ENCODE measurements at places on chromosomes 7 and 10.

GRCh38 chr7:76300166-76300731, 2.2 kb upstream of the HSPB1 start:
- peak; percentile 65 for DNase-seq

DNA sequence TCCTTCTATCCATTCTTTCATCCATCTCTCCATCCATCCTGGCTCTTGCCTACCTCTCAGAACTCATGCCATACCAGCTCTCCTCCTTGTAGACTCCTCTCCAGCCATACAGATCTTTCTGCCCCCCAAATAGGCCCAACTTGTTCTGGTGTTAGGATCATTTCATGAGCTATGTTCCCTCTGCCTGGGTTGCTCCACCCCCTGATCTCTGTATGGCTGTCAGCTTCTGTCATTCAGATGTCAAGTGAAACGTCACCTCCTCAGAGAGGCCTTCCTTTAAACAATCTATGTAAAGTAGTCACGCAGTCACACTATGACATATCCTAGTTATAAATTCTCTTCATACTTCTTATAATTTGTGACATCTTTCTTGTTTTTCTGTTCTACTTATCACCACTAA, 42.3 kb upstream of the PNLIPRP3 start:
- no peak for DNase-seq

GRCh38 chr7:44377681-44378421, 52.5 kb upstream of the CAMK2B start:
- no peak for DNase-seq

- DNase-seq, result no peak
Observed at GRCh38 chr10:65017523-65017922, 1496.3 kb downstream of the REEP3 start.

DNA sequence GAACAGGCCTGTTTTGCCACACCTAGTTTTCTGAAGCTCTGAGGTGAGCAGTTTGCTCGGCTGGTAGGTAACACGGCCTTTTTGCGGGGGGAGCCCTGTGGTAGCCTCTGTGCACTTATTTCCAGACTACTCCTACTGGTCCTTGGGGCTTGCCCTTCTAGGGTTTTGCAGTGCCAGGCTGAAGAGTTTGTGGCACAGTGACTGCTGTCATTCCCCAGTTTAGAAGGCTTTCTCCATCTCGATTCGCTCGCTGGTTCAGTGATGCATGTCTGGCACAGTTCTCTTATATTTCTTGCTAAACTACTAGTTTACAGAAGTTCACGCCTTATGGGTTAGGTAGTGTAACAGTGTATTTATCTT, 711 bp downstream of the KIF20B start:
- no peak for DNase-seq

GRCh38 chr7:76352193-76352592, 6.6 kb downstream of the YWHAG start:
- no peak for DNase-seq

DNA sequence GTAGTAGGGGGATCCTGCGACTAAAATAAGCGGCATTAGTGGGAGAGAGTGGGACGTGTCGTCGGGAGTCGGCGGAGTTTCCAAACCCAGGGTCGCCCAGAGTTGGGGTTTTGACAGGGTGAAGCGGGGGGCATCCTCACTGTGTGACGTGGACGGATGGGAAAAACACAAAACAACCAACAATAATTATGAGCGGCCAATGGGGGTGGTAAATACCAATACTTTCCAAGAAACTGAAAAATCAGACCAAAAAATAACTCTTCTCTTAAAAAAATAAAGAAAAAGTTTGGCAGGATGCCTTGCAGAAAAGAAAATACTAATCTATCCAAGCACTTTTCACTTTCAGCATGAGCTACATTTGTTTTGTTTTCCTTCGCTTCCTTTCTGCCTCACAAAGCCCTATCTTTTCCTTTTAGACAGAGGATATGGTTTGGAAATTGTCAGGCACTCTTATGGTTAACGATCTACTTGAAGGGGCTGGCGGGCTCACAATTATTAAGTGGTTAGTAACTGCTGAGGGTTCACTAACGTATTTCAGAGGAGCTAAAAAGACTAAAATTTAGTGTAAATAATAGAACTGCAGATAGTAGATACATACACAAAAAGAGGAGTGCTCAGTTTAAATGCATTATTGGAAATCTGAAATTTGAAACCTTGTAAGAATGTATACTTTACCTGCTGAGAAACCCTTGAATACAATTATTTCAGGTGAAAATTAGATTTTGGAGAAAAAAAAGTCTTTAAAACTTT, 802 bp upstream of the CDK6 start:
- DNase-seq, result no peak

DNA sequence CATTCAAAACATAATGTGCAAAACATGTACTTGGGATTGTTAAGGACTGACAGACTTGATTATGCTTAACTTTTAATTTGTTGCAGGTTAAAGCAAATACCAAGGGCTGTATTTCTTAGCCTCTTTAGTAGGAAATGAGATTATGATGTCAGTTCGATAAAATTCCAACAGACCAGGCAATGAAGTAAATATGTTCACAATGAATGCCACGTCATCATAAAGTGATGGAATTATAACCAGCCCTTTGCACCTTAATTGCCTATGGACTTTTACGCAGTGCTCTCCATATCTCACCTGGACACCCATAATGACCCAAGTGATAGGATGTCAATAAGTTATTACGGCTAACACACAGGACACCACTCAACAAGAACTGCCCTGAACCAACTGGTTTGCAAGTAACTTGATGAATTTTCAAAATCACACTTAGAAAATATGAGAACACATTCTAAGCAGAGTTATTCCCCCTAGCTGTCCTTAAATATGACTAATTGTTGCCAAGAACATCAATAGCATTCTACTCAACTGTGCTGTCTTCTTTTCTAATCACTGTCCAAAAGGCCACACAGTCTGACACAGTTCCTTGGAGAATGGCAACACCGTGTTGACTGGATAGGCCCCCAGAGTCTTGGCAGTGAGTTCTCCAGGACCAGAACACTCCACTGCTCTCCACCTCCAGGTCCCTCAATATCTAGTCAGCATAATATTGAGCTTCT, 115.0 kb downstream of the CHCHD3 start:
- DNase-seq, result no peak

GRCh38 chr10:84118395-84119006, 20.8 kb upstream of the GHITM start:
- no peak for DNase-seq

GRCh38 chr10:71314028-71314693, 4.9 kb upstream of the SLC29A3 start:
- DNase-seq, result no peak

- no peak for DNase-seq
Observed at GRCh38 chr10:11835704-11836103, 12.5 kb downstream of the PROSER2 start.

GRCh38 chr10:104077663-104078151, 8.0 kb downstream of the COL17A1 start:
- no peak for DNase-seq

- no peak for DNase-seq
Observed at GRCh38 chr7:152476551-152476950, 40.7 kb upstream of the KMT2C start.

GRCh38 chr10:89242345-89242684, 9.3 kb downstream of the LIPA start:
- DNase-seq, result no peak

DNA sequence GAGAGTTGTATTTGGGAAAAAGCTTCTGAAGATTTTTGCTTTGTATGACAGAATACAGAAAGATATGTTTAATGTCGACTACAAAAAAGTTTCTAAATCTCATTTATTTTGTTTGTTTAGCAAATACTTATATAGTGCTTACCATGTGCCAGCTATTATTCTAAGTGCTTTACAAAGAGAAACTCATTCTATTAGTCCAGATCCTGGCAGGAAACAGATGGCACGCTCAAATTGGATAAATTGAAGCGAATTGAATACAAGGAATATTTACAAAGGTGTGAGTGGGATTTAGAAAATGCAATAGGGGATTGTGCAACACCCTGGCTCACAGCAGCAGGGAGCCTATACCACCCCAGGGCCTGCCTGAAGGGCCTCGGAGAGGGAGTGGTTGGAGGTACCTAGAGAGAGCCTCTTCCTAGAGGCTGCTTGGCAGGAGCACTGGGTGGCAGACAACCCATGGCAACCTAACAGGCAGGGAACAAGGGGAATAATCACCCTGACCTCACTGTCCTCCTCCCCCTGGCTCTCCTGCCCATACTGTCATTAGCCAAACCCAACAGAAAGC, 27.6 kb upstream of the FAM204A start:
- DNase-seq, result no peak

DNA sequence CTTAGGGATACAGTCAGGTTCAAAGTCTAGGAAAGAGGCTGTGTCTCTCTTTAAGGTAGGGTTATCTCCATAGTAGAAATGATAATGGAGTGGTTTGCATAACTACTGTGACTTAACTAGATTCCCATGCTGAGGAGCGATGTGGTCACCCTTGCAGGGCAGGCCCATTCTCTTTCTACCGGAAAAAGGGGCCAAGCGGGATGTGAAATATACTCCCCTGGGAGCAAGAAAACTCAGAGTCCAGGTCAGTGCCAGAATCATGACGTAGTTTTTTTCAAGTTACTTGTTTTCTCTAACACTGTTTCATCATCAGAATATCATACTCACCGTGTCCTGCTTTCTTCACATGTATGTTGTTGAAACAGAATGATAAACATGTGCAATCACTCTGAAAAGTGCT, 649.0 kb upstream of the ANKRD30A start:
- peak; percentile 60 for DNase-seq
